Omental fat pad (tissue), 4 donors: ENCODE measurements at places on chromosomes 5 and 9.
A peak's percentile ranks its signal among the peaks of the same experiment; 100 is the strongest.

DNA sequence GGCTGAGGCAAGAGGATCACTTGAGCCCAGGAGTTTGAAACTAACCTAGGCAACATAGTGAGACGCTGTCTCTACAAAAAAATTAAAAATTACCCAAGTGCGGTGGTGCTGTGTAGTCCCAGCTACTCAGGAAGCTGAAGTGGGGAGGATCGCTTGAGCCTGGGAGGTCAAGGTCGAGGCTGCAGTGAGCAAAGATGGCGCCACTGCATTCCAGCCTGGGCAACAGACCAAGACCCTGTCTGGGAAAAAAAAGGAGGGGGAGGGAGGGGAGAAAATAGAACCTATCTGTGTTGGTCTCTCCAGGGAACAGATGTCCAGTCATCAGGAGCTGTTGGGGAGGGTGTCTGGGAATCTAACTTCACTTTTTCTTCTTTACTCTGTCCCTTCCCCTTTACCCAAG is 24.3 kb downstream of the MAT2B start:
- DNase-seq = no peak

- DNase-seq = no peak
These were observed 8.0 kb downstream of the SURF6 start for GRCh38 chr9:133327834-133328484.

GRCh38 chr5:156515121-156515520 is 188.2 kb downstream of the SGCD start:
- no peak for DNase-seq

DNA sequence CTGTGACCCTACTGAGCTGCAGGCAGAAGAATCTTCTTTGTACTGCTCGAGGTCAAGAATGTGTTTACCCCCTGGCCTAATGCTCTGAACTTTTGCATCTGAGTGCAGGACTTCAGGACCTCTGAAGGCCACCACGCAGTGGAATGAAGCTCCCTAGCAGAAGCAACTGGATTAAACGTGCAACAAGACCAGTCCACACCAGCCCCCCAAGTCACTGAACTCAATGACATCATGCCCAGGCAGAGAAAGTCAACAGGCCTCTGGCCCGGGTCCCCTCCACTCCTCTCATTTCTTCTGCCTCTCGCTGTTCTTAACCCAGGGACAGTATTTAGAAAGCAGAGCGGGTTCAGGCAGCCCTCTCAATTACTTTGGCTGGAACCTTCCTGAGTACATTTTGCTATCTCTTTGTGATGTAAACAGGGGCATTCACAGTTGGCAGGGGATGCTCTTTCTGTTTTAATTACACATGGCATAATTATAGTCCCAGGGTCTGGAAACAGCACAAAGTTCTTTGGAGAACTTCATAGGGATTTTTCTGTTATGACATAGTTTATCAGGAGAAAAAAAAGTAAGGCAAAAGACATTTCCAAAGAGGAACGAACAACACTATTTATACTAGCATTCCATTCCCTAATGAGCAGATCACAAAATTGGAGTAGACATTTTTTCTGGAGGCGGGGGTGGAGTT is 108.2 kb upstream of the SPATA31D4 start:
- DNase-seq = no peak

DNA sequence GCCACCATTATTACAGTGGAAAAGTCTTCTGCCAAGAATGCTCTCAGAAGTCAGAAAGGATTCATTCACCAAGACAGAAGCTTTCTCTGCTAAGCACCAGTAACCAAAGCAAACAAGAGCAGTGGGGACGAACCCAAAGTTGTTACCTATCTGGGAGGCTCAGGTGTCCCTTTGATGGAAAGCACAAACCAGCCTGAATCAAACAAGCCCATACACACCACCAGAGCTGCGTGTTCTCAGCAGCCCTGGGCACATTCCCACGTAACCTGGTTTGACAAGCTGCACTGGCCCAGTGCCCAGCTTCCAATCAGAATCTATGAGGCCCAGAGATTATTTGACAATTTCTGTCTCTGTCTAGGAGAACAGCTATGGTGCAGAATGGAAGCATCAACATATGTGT is 252.6 kb downstream of the ACTL7B start:
- DNase-seq = no peak

- DNase-seq = no peak
These were observed 342.6 kb downstream of the CETN3 start for GRCh38 chr5:90066920-90067319.

GRCh38 chr5:170563824-170564567 is 60.2 kb downstream of the KCNIP1 start:
- no peak for DNase-seq

GRCh38 chr5:87277279-87277835 is 9.7 kb downstream of the RASA1 start:
- DNase-seq = no peak

DNA sequence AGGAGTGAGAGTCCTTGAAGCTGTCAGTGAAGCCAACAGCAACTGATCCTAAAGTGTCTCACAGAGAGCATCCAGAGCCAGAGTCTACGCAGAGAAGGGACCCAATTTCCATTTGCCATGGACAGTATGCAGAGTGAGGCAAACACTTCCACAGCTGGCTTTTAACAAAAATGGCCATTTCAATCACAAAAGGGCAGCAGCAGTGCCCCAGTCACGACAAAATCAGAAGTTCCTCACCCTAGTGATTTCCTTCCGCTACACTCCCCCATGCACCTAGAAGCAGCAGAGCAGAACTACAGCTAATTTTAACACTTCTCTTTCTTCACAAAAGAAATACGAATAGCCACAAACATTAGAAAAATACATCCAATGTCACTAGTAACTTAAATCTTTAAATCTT is 27.9 kb downstream of the FBXW11 start:
- no peak for DNase-seq

DNA sequence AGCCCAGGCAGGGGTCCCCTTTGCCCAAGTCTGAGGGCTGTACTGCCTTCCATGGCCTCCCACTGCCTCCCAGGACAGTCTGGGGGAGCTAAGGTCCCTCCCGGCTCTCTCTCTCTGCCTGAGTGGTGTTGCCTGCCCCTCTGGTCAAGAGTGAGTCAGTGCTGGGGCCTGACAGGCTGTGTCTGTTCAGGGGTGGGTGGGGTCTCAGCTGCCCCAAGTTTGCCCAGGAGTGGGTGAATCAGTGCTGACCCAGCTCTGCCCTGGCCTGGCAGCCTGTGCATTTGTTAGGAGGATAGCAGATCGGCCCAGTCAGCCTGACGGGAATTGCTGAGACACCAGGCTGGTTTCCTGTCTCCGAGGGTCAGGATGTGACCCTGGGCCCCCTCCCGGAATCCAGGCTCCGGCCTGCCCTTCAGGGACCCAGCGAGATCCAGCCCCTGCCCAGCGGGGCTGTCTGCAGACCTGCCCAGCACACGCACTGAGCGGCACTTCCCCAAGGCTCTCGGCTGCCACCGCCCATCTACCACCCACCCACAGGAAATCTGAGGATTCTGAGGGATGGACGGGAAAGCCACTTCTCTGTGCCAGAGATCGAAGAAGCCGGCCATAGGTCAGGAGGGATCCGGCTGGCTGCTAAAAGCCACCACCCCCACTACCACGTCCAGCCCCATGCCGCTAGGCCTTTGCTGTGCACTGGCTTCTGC is 15.9 kb downstream of the ENG start:
- peak; percentile 76 for DNase-seq

DNA sequence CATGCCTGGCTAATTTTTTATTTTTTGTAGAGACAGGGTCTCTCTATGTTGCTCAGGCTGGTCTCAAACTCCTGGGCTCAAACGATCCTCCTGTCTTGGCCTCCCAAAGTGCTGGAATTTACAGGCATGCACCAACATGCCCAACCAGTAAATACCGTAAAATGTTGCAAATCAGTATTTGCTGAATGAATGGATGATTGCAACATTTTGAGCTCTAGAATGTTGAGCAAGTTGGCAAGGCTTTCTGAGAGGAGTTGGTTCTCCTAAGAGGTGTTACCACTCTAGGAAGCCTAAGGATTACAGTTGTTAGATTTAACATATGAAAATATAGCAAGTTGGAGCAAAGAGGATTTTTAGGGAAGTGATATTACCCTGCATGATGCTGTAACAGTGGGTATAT is 15.6 kb upstream of the DMXL1 start:
- no peak for DNase-seq

- no peak for DNase-seq
These were observed 218.7 kb downstream of the TRPM3 start for GRCh38 chr9:70902692-70903131.

GRCh38 chr5:93174930-93175329 is 406.1 kb downstream of the NR2F1-AS1 start:
- DNase-seq = no peak

DNA sequence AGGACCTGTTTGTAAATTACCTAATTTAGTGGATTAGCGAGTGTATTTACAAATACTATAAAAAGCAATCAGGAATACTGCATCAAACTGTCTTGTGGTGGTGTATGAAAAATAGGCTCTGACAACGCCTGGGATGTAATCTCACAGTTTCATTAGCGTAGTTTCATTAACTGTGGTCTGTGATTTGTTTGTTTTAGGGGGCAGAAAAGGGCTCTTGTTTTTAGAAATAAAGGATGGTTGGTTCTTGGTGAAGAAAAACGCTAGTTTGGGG is 1.4 kb downstream of the SLC44A1 start:
- no peak for DNase-seq

- DNase-seq = no peak
These were observed 234.6 kb downstream of the CAAP1 start for GRCh38 chr9:26657958-26658357.

DNA sequence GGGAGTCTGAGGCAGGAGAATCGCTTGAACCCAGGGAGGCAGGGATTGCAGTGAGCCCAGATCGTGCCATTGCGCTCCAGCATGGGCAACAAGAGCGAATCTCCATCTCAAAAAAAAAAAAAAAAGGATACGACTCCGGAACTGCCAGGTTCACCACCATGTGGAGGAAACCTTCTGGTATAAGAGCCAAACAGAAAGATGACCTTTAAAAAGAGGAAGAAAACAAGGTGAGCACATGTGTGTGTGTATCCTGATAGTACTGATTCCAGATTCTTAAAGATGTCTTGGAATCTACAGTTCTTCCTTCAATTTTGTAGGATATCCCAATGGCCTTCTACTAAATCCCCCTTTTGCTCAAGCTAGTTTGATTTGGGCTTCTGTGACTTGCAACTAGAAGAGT is 33.7 kb downstream of the FBXO10 start:
- DNase-seq = no peak

- no peak for DNase-seq
These were observed 47.7 kb upstream of the TCERG1 start for GRCh38 chr5:146399481-146399880.

- DNase-seq = no peak
These were observed 5.7 kb downstream of the SPRY4 start for GRCh38 chr5:142319105-142319504.

GRCh38 chr5:68446487-68446894 is 230.9 kb downstream of the PIK3R1 start:
- DNase-seq = no peak

GRCh38 chr5:68259700-68260099 is 44.1 kb downstream of the PIK3R1 start:
- DNase-seq = no peak

DNA sequence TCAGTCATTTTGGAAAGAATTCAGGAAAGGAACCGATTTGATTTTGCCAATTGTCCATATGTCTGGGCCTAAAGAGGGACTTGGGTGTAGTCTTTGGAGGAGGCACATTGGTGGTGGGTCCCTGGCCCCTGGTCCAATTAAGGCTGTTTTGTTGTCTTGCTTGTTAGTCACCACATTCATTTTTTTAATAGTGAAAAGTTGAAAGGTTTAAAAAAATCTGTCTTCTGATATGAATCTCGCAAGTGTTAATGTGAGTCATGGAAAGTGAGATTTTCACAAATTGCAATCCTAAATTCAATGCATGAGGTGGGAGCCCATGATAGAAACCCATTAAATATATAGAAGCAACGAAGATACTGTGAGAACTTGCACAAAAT is 165.9 kb upstream of the OTULINL start:
- no peak for DNase-seq

DNA sequence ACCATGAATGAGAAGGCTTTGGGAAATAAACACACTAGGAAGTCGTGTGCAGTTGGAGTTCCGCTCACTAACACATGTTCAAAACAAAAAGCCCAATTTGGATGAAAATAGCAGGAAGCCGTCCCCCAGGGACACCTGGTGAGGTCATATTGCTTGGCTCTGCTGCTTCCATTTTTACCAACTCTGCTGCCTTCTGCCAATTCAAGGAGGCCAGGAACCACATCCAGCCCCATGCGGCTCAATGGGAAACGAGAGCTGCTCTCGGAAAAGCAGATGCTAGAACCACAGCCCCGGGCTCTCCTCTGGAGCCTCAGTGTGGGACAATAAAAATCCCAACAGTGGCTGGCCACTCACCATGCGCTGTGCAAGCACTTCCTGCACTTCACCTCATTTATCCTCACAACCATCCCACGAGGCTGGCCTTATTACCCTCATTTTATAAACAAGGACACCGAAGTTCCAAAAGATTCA is 13.4 kb downstream of the ADAM19 start:
- no peak for DNase-seq
